ENCODE measurements at places on chromosomes 7 and 10.

DNA sequence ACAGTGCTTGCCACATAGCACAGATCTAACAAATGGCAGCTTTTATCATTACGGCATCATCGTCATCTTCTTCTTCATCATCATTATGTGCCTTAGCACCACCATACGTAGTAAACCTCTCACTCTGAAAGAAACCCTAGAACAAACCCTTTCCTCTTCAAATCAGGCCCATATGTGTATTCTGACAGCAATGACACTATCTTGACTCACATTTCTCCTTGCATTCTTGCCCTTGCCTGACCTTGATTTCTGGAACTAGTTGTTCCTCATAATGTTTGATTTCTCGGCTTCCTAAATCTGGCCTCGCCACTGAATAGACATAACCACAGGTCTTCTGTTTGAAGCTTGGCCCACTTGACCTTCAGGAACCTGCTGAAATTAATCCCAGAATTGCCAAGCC, 115.3 kb downstream of the DGKI start:
- DNase-seq = no peak

- no peak for DNase-seq
Observed at GRCh38 chr7:144019457-144019856, 19.3 kb downstream of the OR6B1 start.

- DNase-seq = no peak
Observed at GRCh38 chr10:131174211-131174565, 137.3 kb downstream of the TCERG1L start.

- no peak for DNase-seq
Observed at GRCh38 chr7:78636727-78637126, 816.7 kb downstream of the MAGI2 start.

- DNase-seq = no peak
Observed at GRCh38 chr7:85292908-85293576, 106.2 kb upstream of the SEMA3D start.

- DNase-seq = peak; percentile 19
Observed at GRCh38 chr7:123865517-123866117, 20.6 kb downstream of the HYAL4 start.

- DNase-seq = no peak
Observed at GRCh38 chr7:142303650-142304049, 45.8 kb upstream of the PRSS58 start.

GRCh38 chr7:155420116-155420515, 37.8 kb upstream of the EN2 start:
- DNase-seq = no peak

Data from stimulated activated CD4-positive, alpha-beta T cell treated with anti-CD3 and anti-CD28 coated beads, Interleukin-12 subunit alpha, Interleukin-12 subunit beta, amount 100 ng/mL, for 4 hours (primary cell).